ENCODE measurements at places on chromosomes 4 and X.

GRCh38 chr4:189117426-189117825 lies 823.2 kb upstream of the FRG1 start:
- DNase-seq: no peak

DNA sequence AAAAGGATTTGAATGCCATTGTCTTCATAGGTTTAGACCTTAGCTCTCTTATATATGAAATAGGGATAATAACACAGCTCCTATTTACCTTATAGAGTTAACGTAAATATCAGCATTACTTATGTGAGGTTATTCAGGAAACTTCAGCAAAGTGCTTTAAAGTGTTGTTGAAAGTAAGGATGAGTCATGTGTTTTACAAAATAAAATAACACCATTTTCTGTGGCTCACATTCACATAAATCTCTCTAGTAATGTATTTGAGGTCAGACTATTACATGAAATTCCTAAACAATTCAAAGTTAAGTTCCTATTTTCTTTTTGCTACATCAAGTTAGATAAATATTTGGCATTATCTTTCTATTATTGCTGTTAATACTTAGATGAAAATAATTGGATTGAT lies 2.9 kb downstream of the GNRHR start:
- DNase-seq: no peak

DNA sequence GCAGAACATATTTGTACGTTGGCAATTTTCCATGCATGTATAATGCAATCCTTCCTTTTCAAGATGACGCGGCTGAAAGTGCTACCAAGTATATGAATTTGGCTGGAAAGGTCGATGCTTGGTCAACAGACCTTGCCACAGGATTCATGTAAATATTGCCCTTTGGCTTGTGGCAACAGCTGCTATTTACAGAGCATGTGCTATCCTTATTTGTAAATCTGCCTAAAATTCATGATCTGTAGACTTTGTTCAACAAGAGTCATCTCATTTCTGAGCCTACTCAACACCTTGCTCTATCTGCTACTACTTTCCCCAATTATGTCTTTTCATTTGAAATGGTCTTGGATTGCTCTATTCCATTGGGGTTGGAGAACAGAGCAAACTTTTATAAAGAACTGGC lies 1.9 kb upstream of the SMARCA1 start:
- DNase-seq: no peak

GRCh38 chrX:50698944-50699343 lies 115.0 kb downstream of the SHROOM4 start:
- no peak for DNase-seq

GRCh38 chr4:134934036-134934808 lies 732.6 kb upstream of the PABPC4L start:
- no peak for DNase-seq

GRCh38 chr4:156710365-156711192 lies 261.0 kb downstream of the PDGFC start:
- DNase-seq: no peak

DNA sequence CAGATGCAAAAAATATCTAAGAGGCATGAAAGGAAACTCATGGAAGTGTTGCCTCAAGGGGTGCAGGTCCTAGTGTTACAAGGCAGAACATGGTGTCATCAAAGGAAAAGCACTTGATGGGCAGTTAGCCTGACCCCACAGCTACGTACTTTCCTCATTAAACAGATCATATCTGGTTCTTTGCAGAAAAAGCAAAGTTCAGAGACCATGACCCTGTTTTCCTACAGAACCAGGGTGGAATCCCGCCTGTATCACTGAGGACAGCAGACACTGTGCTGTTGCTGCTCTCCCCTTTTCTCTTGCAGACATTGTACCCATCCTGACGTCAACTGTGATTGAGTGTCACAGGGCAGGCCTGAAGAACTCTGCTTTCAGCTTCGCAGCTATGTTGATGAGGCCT lies 91.7 kb downstream of the RFC1 start:
- no peak for DNase-seq

DNA sequence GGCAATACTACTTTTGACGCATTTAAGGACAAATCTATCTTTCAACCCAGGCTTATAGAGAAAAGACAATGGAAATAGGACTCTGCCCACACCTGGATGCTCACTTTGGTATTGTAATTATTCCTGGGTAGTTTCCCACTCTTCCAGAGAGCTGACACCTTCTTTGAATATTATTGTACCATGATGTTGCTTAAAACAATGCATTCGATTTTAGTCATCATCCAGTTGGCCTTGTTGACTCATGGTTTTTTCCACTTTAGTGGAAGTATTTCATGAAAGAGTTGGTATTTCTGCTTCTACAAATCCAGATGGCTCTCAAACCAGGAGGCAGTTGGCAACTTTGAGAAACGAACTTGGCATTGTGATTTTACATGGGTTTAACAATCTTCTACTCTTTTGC lies 124.2 kb downstream of the ENOX2 start:
- DNase-seq: no peak

DNA sequence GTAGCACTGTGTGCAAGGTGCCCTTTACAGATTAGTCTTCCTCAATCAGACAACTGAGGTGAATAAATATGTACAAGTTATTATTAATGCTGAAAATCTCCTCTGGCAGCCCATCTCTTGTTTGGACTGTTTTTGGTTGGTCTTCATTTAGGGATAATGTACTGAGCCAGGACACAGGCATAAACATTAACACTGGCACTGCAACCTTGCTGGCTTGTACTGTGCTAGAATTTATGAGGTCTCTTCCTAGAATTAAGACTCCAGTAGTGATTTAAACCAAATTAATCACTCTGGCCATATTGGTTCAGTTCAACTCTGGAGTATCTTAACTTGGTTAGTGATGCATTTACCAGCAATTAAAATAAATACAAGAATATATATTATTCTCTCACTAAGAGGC lies 244.7 kb upstream of the GK2 start:
- no peak for DNase-seq

GRCh38 chr4:37597034-37597433 lies 89.1 kb downstream of the RELL1 start:
- DNase-seq: no peak

DNA sequence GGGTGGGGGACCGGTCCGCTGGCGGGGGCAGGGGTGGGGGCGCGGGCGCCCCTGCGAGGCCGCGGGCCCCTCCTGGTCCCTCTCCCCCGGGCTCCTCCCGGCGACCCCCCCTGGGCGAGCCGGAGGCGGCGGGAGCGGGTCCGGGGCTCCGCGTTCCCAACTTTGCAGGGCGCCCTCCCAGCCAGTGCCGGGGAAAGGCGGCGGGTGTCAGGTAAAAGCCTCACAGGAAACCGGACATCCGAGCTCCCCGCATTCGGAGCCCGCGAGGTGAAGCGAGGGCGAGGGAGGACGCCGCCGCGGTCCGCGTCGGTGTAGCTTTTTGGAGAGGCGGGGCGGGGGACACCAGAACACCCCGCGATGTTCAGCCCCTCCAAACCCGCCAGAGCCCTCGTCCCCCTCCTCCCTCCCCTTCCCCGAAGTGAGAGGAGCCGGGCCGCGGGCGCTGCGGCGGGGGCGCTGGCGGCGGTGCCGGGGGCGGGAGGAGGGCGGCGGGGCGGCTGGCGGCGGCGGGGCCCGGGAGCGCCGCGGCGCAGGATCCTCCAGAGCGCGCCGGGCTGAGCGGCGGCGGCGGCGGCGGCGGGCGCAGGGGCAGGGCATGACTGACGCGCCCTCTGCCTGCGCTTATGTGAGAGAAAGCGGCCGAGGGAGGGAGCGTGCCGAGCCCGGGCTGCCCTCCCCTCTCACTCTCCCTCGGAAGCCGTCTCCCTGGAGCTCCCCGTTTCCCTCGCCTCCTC lies at the start of gene VEGFC:
VEGFC (minus strand) TSS at position 597 of the 734 bp plus-strand sequence. CDS start 611 bp downstream, outside the sequence.
- DNase-seq: no peak

GRCh38 chrX:108417257-108417656 lies 21.0 kb downstream of the COL4A6 start:
- DNase-seq: no peak

DNA sequence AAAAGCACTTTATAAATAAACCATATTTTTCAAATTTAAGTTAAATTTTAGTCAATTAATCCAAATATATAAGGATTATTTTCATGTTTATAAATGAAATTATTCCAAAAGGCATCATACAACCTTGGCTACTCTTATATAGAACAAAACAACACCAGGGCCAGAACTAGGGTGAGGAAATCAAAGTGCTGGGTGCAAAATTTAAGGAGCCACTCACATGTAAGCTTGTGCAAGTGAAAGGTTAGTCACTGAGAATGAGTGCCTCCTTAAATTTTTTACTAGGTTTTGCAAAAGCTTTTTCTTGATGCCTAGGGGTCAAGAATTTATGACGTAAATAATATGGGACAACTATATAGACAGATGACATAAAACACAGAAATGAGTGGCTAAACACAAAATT lies 83.4 kb upstream of the COX18 start:
- DNase-seq: no peak

Measured in hematopoietic multipotent progenitor cell treated with erythropoietin and hydrocortisone succinate and interleukin-3 and kit ligand, for 17 days (in vitro differentiated cells).